Caki2 (cell line): ENCODE measurements at places on chromosomes 12 and 14.

DNA sequence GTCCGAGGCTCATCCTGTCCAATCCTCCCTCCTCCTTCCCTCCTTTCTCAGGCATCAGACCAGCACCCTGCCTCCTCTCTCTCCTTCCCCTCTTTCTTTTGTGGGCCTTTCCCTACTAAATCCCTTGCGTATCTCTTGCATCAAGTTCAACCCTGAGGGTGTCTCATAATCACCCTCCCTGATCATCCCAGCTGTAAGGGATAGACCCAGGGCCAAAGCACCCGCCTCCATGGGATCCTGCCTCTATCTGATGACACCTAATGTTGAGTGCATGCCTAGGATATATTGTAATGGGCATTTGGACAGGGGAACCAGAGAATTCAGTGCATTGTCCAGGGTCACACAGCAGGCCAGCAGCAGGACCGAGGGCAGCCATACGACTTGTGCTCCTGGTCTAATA lies 84.9 kb downstream of the PHETA1 start:
- no peak for DNase-seq

DNA sequence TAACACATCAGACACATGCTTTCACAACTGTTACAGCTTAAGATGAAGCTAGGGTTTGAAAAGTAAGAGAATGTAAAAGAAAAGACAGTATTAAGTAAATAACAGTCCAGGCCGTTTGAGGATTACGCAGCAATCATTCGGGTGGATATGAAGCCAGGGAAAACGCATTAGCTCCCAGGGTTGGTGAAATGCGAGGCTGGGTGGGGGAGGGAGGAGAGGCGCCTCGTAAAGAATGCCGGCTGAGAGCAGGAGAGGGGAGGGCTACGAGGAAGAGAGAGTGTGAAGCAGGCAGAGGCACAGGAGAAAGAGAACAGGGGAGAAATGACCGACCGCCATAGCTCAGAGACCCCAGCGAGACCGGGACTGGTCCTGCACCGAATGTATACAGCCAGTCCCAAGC lies 73.0 kb downstream of the IQSEC3 start:
- no peak for DNase-seq

DNA sequence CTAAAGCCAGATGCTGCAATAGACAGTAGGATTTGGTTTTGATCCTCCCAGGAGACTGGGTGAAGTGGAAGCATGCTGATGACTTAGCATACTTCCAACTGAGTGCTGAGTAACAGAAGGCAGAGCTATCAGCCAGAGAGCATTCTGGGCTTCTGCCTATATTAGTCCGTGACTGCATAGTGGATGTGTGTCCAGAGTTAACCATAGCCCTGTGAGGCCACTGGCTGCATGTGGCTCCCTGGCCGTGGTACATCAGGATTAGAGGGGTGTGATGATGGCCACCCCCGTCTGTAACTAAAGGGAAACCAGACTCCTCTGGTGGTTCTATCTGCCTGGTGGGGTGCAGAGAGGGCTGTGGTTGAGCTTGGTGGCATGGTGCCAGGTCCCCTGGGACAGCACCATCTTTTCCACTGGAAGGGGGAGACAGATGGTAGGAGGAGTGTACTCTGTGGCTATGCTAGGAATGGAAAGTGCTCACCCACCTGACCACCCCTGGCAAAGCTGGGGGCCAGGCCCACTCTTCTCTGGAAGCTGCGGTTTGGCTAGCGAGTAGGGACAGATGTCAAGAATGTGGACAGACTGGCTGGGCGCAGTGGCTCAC lies 27.4 kb downstream of the ABCD4 start:
- DNase-seq: no peak

DNA sequence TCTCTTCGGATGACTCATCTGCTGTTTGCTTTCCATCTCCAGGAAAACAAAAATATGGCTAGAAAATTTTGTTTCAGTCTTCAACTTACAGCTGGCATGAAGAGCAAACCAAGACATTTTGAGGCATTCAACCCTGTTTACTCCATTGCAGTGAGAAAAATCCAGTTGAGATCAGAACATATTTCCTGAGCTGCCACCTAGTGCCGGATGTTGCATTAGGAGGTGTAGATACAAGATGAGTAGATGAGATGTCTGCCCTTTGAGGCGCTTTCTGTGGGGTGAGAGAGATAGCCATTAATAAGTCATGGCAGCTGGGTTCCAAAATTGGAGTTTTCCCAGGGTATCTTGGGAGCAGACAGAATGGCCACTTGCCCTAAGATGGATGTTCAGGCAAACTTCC lies 171.1 kb downstream of the PRKCH start:
- DNase-seq: no peak

DNA sequence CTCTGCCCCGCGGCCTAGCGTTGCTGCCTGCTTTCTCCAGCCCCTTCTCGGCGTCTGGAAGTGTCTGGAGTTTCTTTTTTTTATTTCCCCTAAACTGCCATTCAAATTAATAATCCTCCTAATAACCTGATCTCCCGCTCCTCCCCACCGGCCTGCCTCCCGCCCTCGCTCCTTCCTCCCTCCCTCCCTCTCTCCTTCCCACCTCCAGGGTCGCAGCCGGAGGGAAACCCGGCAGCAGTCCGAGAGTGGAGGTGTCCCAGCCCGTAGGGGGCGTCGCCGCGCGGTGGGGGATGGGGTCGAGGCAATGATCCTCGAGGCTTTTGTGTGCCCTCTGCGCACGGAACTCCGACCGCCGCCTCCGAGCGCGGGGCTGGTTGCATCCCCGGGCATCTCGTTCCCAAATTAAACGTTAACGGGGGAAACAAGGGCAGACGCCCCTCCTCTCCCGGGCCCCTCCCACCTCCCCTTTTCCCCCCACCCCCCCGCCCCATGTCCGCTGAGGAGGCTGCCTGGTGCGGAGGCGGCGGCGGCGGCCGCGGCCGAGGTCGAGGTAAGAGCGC lies 1.0 kb upstream of the SOCS2 start:
- DNase-seq: peak; percentile 74

- DNase-seq: no peak
Observed at GRCh38 chr14:92579244-92579936, 65.8 kb downstream of the RIN3 start.
